ENCODE measurements at places on chromosomes 16 and 17.

DNA sequence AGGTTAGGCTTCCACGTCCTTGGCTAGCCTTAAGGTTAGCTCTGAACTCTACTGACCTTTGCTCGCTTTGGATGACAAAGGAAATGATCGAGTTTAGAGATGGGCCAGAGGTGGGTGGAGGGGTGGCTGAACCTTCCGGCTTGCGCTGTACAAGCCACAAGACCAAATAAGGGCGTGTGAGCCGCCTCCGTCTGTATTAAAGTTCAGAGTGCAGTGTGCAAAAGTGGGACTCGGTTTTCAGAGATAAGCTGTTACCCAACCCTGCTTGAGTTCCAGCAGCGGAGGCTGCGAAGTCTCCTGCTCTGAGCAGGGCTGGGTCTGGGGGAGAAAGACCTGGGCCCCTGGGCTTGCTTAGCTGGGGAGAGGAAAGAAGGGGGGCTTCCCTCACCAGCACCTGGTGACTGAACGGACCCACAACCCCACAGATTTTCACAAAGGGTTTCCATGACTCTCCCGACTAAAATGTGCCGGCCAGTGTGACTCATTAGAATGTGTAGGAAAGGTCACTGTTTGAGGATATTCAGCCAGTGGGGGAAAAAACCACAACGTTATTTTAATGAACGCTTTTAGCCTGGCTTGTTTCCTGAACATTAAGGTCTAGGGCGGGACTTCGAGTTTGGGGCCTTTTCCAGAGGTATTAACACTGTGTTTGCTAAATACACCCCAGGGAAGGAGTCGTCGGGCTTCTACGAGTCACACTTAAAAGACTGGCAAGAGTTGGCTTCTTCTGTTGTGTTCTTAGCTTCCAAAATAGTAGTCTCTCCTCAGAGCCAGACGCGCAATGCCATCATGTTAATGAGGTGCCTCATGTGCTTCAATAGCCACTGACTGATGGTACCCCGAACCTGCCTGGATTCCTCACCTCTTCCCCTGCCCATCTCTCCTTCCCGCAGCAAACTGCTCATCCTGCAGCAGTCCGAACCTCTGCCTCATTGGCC, 67.0 kb downstream of the CENPV start:
- DNase-seq, result peak; percentile 98

DNA sequence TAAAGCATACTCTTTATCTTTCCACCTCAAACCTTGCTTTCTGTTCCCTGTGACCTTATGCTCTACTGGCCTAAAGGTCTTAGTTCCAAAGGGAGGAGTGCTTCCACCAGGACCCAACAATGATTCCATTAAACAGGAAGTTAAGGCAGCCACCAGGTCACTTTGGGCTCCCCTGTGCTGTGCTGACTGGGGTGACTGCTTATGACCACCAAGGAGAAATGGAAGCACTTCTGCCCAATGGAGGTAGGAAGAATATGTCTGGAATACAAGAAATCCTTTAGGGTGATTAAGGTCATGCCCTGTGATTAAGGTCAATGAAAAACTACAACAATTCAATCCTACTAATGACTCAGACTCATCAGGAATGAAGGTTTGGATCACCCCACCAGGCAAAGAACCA, 233.8 kb upstream of the CDH11 start:
- DNase-seq, result no peak

GRCh38 chr16:82181461-82182185, 11.6 kb upstream of the MPHOSPH6 start:
- DNase-seq, result no peak

DNA sequence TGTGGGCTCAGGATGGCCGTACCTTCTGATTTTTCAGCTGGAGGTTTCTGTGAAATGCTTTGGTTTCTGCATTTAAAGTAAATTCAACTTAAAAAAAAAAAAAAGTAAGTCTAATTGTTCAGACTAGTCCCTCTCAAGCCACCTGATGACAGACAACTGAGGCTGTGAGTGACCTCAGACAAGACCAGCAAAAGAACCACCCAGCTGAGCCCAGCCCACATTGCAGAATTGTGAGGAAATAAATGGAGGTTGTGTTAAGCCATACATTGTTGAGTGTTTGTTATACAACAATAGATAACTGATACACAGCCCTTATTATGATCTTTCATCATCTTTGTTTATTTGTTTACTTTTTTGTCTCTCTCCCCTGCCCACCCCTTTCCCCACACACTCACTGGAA, 44.7 kb upstream of the CMIP start:
- no peak for DNase-seq

DNA sequence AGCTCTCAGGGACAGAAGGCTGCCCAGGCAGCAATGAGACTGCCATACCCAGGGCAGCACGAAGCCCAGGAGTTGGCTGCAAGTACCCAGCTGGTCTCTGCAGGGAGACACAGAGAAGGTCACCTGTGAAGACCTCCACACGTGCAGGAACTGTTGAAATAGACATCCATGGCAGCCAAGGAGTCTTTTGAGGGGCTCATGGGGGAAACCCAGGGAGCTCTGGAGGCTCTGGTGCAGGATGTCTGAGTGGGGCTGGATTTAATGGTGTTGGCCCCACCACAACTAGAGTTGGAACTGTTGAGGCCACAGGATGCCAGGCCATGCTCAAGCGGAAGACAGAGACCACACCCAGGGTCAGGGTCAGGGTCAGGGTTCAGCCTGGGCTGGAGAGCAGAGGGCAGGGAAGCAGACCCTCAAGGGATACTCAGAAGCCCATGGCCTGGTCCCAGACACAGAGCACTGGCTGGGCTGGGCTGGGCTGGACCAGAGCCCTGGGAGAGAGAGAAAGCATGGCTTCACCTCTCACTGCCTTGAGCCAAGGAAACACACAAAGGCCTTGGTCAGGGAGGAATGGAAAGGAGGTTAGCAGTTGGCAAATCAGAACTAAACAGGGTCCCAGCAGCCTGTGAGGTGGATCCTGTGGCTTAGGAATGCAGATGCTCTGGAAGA, 21.4 kb downstream of the PITPNM3 start:
- no peak for DNase-seq

- DNase-seq, result no peak
Measured at GRCh38 chr17:15996322-15996721, 3.2 kb downstream of the ZSWIM7 start.

DNA sequence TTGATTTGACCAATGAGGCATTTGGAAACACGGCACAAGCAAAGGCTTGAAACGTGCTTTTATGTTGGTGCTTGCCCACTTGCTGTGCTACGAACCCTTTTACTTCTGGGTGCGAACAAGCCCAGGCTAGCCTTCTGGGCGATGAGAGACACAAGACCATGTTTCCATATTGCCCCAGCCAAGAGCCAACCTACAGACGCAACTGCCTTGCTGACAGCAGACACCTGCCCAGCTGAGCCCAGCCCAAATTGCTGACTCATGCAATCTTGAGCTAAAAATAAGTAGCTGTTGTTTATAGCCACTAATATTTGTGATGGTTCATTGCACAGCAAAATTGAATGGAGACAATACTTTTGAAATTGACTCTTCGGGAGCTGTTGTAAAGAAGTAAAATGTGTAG, 464.5 kb downstream of the WWOX start:
- no peak for DNase-seq

GRCh38 chr17:58084317-58084981, 1.2 kb downstream of the DYNLL2 start:
- DNase-seq, result peak; percentile 2

GRCh38 chr17:7313890-7314718, 1.1 kb downstream of the GPS2 start:
- DNase-seq, result peak; percentile 31

DNA sequence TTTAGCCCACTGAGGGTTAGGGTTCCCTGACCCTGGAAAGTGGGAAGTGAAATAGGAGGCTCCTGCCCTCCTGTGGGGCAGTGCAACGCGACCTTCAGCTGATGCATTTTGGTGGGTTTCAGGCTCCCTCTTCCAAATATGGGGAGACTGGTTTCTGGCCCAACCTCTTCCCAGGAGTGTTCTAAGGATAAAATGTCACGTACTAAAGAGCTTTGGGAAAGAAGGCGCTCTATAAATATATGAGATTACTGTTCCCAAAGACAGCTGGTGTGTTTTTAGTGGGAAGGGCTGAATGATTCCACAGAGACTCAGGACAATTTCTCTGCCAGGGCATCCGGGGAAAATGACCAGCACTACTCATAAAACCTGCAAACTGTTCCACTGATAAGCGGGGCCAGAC, 9.8 kb downstream of the SLC35B1 start:
- no peak for DNase-seq

DNA sequence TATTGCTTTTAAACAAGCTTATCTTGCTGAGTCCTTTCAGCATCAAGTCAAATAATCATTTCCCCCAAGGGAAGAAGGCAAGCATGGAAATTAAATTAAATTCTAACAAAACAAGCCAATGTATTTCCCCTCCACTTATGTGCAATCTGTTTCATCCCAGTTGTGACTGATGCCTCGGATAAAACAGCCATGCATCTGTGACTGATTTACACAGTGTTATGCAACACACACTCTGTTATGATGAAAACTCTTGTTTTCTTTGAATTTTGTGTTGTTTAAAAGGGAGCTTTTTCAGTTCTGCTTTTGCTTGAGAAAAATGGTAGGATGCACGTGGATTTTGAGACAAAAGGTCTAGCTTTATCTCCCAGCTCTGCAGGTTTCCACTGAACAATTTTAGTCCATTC, 32.6 kb downstream of the TMEM100 start:
- DNase-seq, result no peak

DNA sequence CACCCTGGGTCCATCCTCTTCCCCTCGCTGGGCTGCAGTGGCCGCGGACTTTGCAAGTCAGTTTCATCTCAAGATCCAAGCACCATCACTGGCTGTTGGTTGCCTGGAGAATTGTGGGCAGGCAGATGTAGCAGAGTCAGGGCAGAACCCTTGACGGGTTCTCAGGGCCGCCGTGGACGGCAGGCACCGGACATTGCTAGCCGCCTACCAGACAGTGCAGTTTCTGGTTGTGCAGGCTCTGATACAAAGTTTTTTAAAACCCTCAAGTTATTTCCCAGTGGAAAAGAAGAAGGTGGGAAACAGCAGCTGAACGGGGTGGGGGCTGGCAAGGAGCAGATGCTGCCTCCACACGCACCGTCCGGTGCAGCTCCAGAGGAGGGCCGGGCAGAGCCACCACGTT, 3.4 kb downstream of the MAPK8IP3 start:
- no peak for DNase-seq

GRCh38 chr17:8359769-8360168, 16.7 kb downstream of the KRABD2 start:
- peak; percentile 26 for DNase-seq

Measured in kidney glomerular epithelial cell (primary cell).